ENCODE measurements at places on chromosomes 5 and 9.

DNA sequence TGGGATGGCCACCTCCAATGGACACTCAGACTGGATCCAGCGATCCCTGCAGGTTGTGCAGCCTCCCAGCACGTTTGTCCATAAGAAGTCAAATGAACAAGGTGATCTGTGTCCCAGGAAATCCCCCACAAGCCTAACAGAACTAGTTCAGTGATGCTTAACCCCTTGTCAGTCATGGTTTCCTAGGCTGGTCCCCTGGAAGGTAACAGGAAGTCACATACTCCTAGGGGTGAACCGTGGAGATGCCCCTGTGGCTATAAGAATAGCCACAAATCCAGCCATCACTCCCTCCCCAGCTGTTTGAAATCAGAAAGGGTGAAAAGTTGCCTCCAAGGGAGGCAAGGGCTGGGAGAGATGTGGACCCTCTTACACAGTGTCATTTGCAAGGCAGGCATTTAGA is 22.5 kb downstream of the PAX5 start:
- H3K4me3 ChIP-seq: peak overlapping the region; percentile 72
- H3K4me1 ChIP-seq: peaks cover 66% of the 10 kb centered on the region
- H3K27me3 ChIP-seq: no peaks in the 10 kb centered on the region

- H3K36me3 ChIP-seq: no peaks in the 10 kb centered on the region
- no peaks in the 10 kb centered on the region for H3K27me3 ChIP-seq
- H3K4me3 ChIP-seq: no peak overlapping the region
- H3K4me1 ChIP-seq: no peaks in the 10 kb centered on the region
- H3K27ac ChIP-seq: no peak overlapping the region
These were observed 241.2 kb downstream of the PIK3R1 start for GRCh38 chr5:68456756-68457217.

GRCh38 chr5:11494340-11494739 is 409.9 kb downstream of the CTNND2 start:
- peaks cover 1% of the 10 kb centered on the region for H3K36me3 ChIP-seq
- H3K4me3 ChIP-seq: no peak overlapping the region
- DNase-seq: no peak
- H3K27ac ChIP-seq: no peak overlapping the region

DNA sequence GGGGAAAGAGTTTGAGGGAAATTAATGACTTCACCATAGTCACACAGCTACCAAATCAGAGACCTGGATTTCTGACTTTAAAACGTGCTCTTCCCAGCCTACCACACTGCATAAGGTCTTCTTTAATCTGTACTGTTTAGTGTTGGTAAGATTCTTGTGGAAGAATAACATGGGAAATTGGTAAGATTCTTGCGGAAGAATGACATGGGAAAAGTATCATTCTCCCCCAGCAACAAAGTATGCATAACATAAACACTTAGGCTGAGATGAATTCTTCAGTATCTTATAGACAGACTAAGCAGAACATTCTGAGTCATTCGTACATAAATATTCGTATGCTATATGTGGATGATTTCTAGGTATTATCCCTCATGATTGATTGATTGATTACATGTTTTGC is 170.4 kb downstream of the FOCAD start:
- no peaks in the 10 kb centered on the region for H3K27me3 ChIP-seq
- no peaks in the 10 kb centered on the region for H3K4me1 ChIP-seq
- no peak overlapping the region for H3K4me3 ChIP-seq

- no peak for DNase-seq
- H3K36me3 ChIP-seq: no peaks in the 10 kb centered on the region
- no peaks in the 10 kb centered on the region for H3K4me1 ChIP-seq
- no peak overlapping the region for H3K4me3 ChIP-seq
These were observed 197.2 kb downstream of the COX7C start for GRCh38 chr5:86814907-86815306.

GRCh38 chr5:25090854-25091253 is 446.1 kb upstream of the CDH10 start:
- H3K27ac ChIP-seq: no peak overlapping the region
- H3K4me3 ChIP-seq: no peak overlapping the region
- H3K36me3 ChIP-seq: no peaks in the 10 kb centered on the region
- no peak for DNase-seq

- no peak within 1 kb of the TSS for H3K27ac ChIP-seq
- no peaks in the 10 kb centered on the region for H3K27me3 ChIP-seq
- DNase-seq: no peak
- no peaks in the 10 kb centered on the region for H3K36me3 ChIP-seq
- no peaks in the 10 kb centered on the region for H3K4me1 ChIP-seq
These were observed at the start of gene PRDM9 for GRCh38 chr5:23507278-23507685. PRDM9 (plus strand) TSS chr5:23507609; CDS start chr5:23509034, 1,425 bp downstream.

DNA sequence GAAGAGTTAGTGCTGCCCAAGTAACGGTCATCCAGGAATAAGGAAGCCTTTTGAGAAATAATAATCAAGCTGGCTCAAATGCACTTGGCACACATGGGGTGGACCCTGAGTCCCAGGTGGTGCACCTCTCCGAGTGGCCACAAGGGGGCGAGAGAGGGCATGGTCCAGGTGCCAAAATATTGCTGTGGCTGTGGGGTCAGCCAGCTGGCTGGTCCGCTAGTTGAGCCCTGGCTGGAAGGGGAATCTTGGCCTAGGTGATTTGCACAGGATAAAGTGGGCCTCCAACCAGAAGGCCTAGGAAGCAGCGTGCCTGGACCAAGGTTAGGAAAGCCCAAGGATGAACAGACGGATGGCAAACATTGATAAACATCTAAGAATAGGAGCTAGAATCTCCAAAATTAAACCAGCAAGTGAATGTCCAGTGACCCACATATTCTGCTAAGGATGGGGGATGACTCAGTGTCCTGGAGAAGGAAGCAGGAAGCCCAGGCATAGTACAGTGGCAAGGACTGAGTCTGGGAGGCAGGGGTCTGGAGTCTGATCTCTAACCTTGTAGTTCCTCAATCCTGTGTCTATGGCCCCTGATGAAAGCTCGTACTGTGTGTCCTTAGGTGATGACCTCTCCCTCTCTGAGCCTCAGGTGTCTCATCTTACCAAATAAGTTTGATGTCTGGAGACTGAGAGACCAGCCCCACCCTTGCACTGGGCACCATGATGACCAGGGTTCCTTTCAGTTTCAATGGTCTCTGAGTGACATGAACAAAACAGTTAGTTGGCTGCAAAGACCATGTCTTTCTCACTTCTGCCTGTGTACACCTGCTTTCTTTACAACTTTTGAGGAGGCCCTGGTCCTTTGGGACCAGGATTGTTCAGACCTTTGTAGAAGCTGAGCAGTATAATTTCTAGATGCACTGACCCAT is 19.2 kb upstream of the SHB start:
- H3K4me3 ChIP-seq: no peak overlapping the region
- DNase-seq: peak; percentile 84
- peaks cover 13% of the 10 kb centered on the region for H3K27me3 ChIP-seq
- H3K4me1 ChIP-seq: peaks cover 6% of the 10 kb centered on the region
- H3K36me3 ChIP-seq: no peaks in the 10 kb centered on the region

DNA sequence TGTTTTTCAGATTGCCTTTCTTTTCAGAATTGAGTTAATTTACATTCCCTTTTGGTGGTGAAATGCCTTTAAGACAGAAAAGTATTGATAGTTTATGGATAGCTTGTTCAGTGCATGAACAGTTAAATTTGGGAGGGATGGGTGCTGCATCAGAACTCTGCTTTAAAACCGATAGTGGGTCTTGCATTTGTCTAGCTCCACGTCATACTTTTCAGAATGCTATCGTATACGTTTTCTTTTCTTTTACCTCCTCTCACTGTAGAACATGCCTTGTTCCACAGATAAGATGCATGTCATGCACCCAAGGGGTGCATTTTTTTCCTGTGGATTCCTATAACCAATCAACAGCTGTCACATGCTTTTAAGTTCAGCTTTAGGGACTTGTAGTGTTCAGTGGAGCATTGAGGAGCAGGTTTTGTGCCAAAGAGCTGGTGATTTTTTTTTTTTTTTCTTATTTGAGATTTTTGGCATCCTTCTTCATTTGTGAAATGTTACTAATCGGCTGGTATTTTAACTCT is 2.3 kb downstream of the SLC44A1 start:
- H3K4me1 ChIP-seq: peaks cover 18% of the 10 kb centered on the region
- no peak for DNase-seq
- no peak overlapping the region for H3K4me3 ChIP-seq

DNA sequence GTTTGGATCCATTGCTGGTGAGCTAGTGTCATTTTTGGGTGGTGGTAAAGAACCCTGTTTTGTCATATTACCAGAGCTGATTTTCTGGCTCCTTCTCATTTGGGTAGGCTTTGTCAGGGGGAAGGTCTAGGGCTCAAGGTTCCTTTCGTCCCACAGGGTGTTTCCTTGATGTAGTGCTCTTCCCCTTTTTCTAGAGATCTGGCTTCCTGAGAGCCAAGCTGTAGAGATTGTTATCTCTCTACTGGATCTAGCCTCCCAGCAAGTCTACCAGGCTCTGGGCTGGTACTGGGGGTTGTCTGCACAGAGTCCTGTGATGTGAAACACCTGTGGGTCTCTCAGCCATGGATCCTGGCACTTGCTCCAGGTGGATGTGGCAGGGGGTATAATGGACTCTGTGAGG is 145.9 kb downstream of the HINT1 start:
- no peak overlapping the region for H3K4me3 ChIP-seq
- peaks cover 9% of the 10 kb centered on the region for H3K27me3 ChIP-seq
- no peaks in the 10 kb centered on the region for H3K36me3 ChIP-seq

GRCh38 chr5:124912638-124913328 is 166.3 kb upstream of the ZNF608 start:
- no peaks in the 10 kb centered on the region for H3K36me3 ChIP-seq
- DNase-seq: no peak
- H3K4me3 ChIP-seq: peak overlapping the region; percentile 21
- peaks cover 20% of the 10 kb centered on the region for H3K4me1 ChIP-seq

GRCh38 chr5:143403334-143403592 is 223 bp downstream of the NR3C1 start:
- H3K36me3 ChIP-seq: peaks cover 5% of the 10 kb centered on the region
- peak overlapping the region; percentile 97 for H3K27ac ChIP-seq
- H3K4me1 ChIP-seq: peaks cover 35% of the 10 kb centered on the region

DNA sequence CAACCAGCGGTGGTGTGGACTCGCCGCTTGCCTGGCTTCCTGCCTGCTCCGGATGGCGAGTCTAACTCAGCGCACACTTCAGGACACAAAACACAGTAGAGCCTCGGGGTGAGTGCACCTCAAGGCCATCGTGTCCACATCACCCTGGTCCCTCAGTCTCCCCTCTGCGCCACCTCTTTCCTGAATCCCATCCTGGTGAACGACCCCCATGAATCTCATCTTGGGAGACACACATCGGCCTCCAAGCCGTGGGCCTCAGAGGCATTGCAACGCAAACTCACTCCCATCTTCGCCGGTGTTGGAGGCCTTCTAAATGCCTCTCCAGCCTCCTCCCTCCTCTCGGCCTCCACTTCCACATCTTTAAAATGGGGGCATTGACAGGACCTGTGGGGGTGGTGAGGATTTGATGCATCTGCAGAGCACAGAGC is 124.3 kb downstream of the COL23A1 start:
- peaks cover 21% of the 10 kb centered on the region for H3K27me3 ChIP-seq
- no peak for DNase-seq
- H3K36me3 ChIP-seq: no peaks in the 10 kb centered on the region
- H3K4me1 ChIP-seq: no peaks in the 10 kb centered on the region
- H3K27ac ChIP-seq: no peak overlapping the region

- H3K27ac ChIP-seq: no peak overlapping the region
- peaks cover 17% of the 10 kb centered on the region for H3K27me3 ChIP-seq
- H3K36me3 ChIP-seq: peaks cover 2% of the 10 kb centered on the region
These were observed 1058.5 kb upstream of the DMAC1 start for GRCh38 chr9:8857926-8858595.

DNA sequence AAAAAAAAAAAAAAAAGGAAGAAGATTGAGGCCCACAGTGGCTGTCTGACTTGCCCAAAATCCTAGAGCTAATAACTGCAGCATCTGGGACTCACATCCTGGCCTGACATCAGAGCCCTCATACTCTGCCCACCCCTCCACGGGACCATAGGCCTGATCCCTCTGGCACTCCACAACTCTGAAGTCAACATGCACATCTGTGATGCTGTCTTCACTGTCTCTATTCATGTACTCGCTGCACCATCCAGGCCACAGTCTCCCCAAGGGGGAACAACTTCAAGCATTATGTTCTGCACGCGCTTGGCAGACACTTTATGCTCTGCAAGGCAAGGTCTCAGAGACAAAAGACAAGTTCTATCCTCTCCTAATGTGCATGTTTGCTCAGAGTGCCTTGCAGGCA is 158.2 kb downstream of the SPOCK1 start:
- peaks cover 6% of the 10 kb centered on the region for H3K27me3 ChIP-seq
- no peaks in the 10 kb centered on the region for H3K36me3 ChIP-seq
- no peaks in the 10 kb centered on the region for H3K4me1 ChIP-seq
- H3K27ac ChIP-seq: no peak overlapping the region

DNA sequence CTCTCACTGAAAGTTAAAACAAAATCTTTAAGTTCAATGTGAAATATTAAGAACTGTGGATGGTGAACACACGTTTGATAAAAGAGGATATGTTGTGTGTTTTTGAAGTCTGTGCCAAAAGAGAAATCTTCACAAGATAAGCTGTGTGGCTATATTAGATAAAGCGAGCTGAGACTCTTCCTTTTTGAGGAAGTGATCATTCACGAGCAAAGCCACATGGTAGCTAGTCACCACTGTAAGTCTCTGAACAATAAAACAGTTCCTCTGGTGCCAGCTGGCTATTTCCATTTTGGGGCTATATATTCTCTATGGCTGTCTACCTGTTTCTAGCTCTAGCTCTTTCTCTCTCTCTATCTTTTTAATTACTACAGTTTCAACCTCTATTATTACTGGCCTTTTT is 1849.2 kb upstream of the C9orf72 start:
- no peaks in the 10 kb centered on the region for H3K36me3 ChIP-seq
- H3K4me1 ChIP-seq: no peaks in the 10 kb centered on the region
- no peak overlapping the region for H3K27ac ChIP-seq
- H3K4me3 ChIP-seq: no peak overlapping the region

GRCh38 chr5:176611435-176611834 is 1.5 kb upstream of the GPRIN1 start:
- no peaks in the 10 kb centered on the region for H3K36me3 ChIP-seq
- peaks cover 17% of the 10 kb centered on the region for H3K27me3 ChIP-seq
- no peak overlapping the region for H3K4me3 ChIP-seq
- peaks cover 7% of the 10 kb centered on the region for H3K4me1 ChIP-seq
